ENCODE measurements at places on chromosomes 3 and 15. TPM values are rescaled to one million over a fixed set of nuclear protein-coding genes. Genes with fewer than 3 reads are reported as not detected.

GRCh38 chr15:83571820-83572707, 81.9 kb upstream of the ADAMTSL3 start:
- no peak overlapping the region for H3K4me3 ChIP-seq
- no peak for DNase-seq
- H3K4me1 ChIP-seq, result no peaks in the 10 kb centered on the region
- no peak overlapping the region for H3K27ac ChIP-seq

RTP4 gene
- total RNA-seq, result 10.2 TPM

DNA sequence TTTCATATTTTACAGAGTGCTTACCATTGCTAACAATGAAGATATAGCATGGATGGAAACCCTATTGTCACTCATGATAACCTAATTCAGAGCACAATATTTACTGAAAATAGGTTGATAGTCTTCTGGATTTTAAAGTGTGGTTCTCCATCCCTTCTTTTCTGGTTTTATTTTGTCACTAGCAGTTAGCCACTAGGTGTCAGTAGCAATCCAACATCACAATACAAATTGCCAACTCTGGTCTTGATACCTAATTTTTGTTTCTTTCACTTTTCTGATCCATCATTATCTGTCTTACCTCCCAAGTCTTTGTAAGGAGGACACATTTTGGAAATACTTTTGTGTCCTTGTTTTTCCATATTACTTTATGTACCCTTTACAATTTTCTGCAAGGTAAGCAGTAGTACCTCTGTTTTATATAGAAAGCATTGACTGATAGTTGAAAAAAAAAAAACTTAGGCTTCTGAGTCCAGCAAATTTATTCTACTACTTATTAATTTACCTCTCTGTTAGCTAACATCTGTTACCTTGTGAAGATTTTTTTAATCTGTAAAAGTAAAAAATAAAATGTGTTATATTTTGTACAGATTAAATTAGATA, 28.3 kb upstream of the CRYBG3 start:
- no peaks in the 10 kb centered on the region for H3K4me1 ChIP-seq
- no peak overlapping the region for H3K27ac ChIP-seq
- DNase-seq, result no peak

- no peak overlapping the region for H3K27ac ChIP-seq
- DNase-seq, result no peak
- peaks cover 5% of the 10 kb centered on the region for H3K36me3 ChIP-seq
- H3K27me3 ChIP-seq, result no peaks in the 10 kb centered on the region
Measured at GRCh38 chr3:11698326-11699082, 54.8 kb upstream of the VGLL4 start.

- peak; percentile 75 for DNase-seq
- H3K27me3 ChIP-seq, result no peaks in the 10 kb centered on the region
- no peaks in the 10 kb centered on the region for H3K4me1 ChIP-seq
- peak overlapping the region; percentile 93 for H3K27ac ChIP-seq
Measured at GRCh38 chr15:63600001-63600615, 2.9 kb downstream of the FBXL22 start.

DNA sequence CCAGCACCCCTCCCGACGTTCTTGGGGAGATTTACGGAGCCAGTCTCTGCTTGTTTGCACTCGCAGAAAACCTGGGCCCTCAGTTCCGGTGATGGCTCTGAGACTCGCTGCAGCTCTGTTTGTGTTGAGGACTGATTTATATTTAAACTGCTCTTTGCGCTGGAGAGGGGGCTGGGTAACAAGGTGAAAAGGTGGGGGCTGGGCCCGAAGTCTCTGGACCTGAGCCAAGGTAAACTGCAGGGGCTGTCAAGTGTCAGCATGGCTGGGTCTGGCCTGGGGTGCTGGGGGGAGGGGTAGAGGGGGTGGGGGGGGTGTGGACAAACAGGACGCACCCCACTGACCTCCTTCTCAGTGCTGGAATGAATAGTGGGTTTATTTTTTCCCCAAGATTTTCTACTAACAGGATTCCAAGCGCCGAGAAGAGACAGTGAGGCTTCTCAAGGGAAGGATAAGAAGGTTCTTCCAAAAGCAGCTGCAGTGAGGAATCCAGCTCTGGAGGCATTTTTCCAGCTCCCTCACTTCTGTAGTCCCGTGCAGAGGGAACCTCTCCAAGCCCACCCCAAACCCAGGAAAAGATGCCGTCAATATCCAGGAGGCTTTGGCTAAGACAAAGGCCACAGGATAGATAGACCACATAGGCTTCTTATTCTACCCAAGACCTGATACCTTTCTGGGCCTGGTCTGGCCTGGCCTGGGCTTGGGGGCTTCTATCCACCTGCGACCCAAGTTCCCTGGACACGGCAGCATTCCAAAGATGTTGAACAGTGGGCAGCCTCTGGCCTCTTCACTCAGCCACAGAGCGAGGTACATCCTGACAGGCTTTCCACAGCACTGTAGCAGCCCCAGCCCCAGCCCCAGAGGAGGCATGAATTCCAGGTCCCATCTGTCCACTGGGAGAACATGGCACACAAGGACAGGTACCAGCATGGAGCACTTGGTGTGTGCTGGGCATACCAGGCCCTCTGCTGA, 938 bp upstream of the SLCO2A1 start:
- H3K4me1 ChIP-seq, result peaks cover 21% of the 10 kb centered on the region
- H3K27me3 ChIP-seq, result peaks cover 23% of the 10 kb centered on the region
- H3K36me3 ChIP-seq, result no peaks in the 10 kb centered on the region

- no peak for DNase-seq
- H3K4me1 ChIP-seq, result no peaks in the 10 kb centered on the region
- H3K27me3 ChIP-seq, result no peaks in the 10 kb centered on the region
- H3K4me3 ChIP-seq, result no peak overlapping the region
- H3K36me3 ChIP-seq, result no peaks in the 10 kb centered on the region
Measured at GRCh38 chr3:139265131-139266016, 78.4 kb upstream of the MRPS22 start.

DNA sequence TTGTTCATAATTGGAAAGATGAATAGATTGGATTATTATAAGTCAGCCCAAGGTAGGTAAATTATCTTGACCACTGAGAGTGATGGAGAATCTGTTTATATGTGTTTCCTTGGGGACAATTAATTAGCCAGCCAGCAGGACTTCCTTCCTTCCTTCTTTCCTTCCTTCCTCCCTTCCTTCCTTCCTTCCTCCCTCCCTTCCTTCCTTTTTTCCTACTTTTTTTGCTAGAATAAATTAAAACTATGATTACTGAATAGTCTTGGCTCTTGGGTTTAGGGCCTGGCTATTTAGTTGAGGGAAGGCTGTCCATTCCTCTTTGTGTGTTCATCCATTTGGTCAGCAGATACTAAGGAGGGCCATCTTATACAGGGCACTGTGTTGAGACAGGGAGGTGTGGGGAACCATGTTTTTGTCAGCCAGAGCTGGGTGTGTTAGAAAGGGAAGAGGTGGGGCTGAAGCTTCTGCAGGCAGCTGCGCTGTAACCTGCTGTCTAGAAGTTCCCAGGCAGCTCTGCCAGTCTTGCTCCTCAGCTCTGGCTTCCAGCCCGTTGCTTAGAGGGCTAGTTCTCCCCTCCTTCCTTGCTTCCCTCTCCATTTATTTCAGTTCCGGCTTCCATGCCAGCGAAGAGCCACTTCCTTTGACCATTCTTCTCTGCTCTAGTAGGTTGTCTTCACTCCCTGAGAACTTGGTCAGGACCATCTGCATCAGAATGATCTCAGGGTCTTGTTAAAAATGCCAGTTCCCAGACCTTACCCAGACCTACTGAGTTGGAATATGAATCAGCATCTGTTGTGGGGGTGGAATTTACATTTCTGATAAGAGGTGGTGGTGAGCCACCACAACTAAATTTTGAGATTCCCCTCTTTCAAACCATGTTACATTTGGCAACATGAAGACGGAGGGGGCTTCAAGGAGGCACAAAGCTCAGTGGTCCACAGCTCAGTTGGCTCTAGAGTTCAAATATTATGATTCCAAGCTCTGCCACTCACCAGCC, 113.9 kb downstream of the DGKG start:
- H3K4me3 ChIP-seq, result no peak overlapping the region
- no peaks in the 10 kb centered on the region for H3K27me3 ChIP-seq
- H3K36me3 ChIP-seq, result peaks cover 30% of the 10 kb centered on the region
- DNase-seq, result no peak
- no peaks in the 10 kb centered on the region for H3K4me1 ChIP-seq

DNA sequence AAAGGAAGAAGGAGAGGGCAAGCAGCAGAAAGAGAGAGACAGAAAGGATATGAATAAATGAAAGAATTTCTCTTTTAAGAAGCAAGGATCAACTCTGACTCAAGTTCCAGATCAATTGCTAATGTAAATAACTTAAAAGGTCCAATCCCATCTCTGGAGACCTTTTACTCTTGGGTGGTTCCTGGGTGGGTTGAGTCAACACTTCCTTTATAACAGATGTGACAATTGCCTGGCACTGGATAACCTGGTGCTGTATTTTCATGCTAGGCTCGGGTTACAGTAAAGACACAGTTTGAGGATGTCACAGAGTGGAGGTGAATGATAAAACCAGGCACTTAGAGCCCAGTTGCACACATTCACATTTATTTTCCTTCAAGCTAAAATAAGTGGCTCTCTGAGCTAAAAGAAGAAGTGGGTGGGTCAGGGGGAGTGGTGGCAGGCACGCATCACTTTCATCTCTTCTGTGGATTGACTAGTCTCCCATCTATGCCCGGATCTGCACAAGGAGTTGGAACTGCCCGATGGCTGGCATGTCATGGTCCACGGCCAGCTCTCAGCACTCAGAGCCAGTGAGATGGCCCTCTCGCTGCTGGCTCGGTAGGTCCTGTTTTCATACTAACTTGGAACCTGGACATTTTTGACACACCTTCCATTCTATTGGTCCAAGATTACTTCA, 465.8 kb downstream of the FOXP1 start:
- H3K27ac ChIP-seq, result peak overlapping the region; percentile 80
- DNase-seq, result no peak
- no peaks in the 10 kb centered on the region for H3K36me3 ChIP-seq

- H3K36me3 ChIP-seq, result peaks cover 40% of the 10 kb centered on the region
- H3K27me3 ChIP-seq, result no peaks in the 10 kb centered on the region
Measured at GRCh38 chr3:63979093-63979885, 44.0 kb downstream of the PSMD6 start.

ANKRD63 gene
- total RNA-seq, result not detected

- no peak overlapping the region for H3K27ac ChIP-seq
- peaks cover 8% of the 10 kb centered on the region for H3K4me1 ChIP-seq
- H3K4me3 ChIP-seq, result no peak overlapping the region
- H3K36me3 ChIP-seq, result no peaks in the 10 kb centered on the region
Measured at GRCh38 chr3:69297501-69297900, 88.4 kb downstream of the FRMD4B start.

DNA sequence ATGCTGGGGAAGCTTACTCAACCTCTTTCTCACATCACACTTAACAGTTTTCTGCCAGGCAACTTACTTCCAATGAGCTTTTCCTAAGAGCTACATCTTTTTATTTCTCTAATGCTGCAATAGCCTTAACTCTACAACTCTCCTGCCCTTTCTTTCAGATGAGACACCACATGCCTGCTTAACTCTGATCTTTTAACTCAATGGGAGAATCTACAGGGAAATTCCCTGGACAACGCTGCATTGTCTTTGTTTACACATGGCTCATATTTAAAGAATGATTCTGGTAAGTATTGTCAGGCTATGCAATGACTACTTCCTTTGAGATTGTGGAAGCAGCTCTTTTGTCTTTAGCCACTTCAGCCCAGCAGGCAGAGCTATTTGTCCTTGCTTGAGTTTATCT, 353.1 kb upstream of the BCHE start:
- H3K4me1 ChIP-seq, result no peaks in the 10 kb centered on the region
- no peak overlapping the region for H3K4me3 ChIP-seq
- no peak overlapping the region for H3K27ac ChIP-seq
- H3K36me3 ChIP-seq, result no peaks in the 10 kb centered on the region

DNA sequence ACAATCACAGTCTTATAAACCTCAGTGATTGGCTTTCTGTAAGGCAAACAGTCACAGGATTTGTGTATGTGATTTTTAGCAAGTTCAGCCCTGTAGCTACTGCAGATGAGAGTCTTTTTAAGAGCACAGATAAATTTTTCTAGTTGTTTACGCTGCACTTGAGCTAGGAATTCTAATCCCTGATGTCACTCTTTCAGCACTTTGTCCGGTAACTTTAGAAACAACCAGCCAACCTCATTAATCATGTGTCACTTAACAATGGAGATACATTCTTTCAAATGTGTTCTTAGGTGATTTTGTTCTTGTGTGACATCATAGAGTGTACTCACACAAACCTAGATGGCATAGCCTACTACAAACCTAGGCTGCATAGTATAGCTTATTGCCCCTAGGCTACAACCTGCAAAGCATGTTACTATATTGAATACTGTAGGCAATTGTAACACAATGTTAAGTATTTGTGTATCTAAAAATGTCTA, 36.8 kb upstream of the GOLGA6L2 start:
- DNase-seq, result no peak
- H3K4me1 ChIP-seq, result no peaks in the 10 kb centered on the region
- H3K27me3 ChIP-seq, result no peaks in the 10 kb centered on the region
- no peak overlapping the region for H3K4me3 ChIP-seq

DNA sequence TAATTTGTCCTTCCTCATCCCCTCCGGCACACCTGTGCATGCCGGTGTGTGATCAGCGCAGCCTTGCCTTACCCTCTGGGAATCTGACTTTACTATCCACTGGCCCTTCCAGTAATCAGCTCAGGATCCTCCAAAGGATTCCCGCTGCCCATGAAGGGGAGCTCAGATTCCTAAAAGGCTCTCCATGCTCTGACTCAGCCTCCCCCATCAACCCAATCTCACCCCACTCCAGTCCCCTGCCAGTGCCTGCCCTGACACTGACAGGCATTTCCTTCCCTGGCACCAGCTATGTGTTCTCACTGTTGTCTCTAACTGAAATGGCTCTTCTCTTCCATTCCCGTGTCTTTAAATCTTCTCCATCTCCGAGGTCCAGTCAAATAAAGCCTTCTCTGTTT, 7.3 kb upstream of the BCL2A1 start:
- no peaks in the 10 kb centered on the region for H3K36me3 ChIP-seq
- no peaks in the 10 kb centered on the region for H3K27me3 ChIP-seq
- no peak for DNase-seq
- H3K4me3 ChIP-seq, result no peak overlapping the region
- H3K4me1 ChIP-seq, result no peaks in the 10 kb centered on the region
- H3K27ac ChIP-seq, result no peak overlapping the region

GRCh38 chr15:83200162-83200561, 7.5 kb downstream of the HDGFL3 start:
- no peak for DNase-seq
- no peak overlapping the region for H3K27ac ChIP-seq
- no peak overlapping the region for H3K4me3 ChIP-seq
- H3K4me1 ChIP-seq, result no peaks in the 10 kb centered on the region
- no peaks in the 10 kb centered on the region for H3K27me3 ChIP-seq

SRGAP3 gene
- 7.7 TPM for total RNA-seq

DNA sequence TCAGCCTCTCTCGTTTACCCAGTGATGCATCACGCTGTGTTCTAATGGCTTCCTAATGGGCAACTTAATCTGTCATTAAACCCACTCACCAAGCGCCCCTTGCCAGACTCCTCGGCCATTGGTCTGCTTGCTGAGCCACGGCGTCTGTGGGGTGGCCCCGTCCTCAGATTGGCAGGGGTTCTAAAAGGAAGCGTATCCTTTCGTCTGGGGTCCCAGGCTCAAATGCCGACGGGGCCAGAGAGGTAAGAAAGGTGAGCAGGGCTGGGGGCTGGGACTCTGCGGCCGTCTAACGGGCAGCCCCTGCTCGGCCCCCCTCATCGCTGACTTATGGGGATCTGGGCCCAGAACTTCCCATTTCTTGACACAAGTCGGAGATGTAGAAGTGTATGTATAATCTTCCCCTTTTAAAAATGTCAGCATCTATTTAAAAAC, 315.1 kb upstream of the PROK2 start:
- peak; percentile 66 for DNase-seq
- H3K4me1 ChIP-seq, result peaks cover 14% of the 10 kb centered on the region
- no peaks in the 10 kb centered on the region for H3K36me3 ChIP-seq
- H3K27ac ChIP-seq, result no peak overlapping the region
- no peaks in the 10 kb centered on the region for H3K27me3 ChIP-seq

STX19 gene
- total RNA-seq, result not detected

DBR1 gene
- 15.1 TPM for total RNA-seq

- H3K27ac ChIP-seq, result no peak overlapping the region
- no peak overlapping the region for H3K4me3 ChIP-seq
- no peaks in the 10 kb centered on the region for H3K36me3 ChIP-seq
- H3K4me1 ChIP-seq, result no peaks in the 10 kb centered on the region
Measured at GRCh38 chr3:40129981-40130380, 179.5 kb upstream of the EIF1B start.

All from sigmoid colon (tissue), 7 donors.